ENCODE measurements at places on chromosomes 7 and 10. TPM values are rescaled to one million over a fixed set of nuclear protein-coding genes. Genes with fewer than 3 reads are reported as not detected.

Gene MRC1
- 14.7 TPM for polyA plus RNA-seq

Gene FBH1
- polyA plus RNA-seq = 41.7 TPM

Gene OR2A14
- not detected for polyA plus RNA-seq

Gene GPR22
- 0.08 TPM for polyA plus RNA-seq

Gene ENTPD7
- polyA plus RNA-seq = 7.1 TPM

Gene KLF14
- polyA plus RNA-seq = 1.6 TPM

Gene ZPBP
- polyA plus RNA-seq = not detected

Gene CC2D2B
- polyA plus RNA-seq = 0.77 TPM

Gene KCNIP2
- 8.0 TPM for polyA plus RNA-seq

All from muscle of back (tissue), 13 donors.